ENCODE measurements at places on chromosomes 2 and 18. TPM values are rescaled to one million over a fixed set of nuclear protein-coding genes. Genes with fewer than 3 reads are reported as not detected.

The DPY30 gene
- 84.5 TPM for total RNA-seq

The PCARE gene
- not detected for total RNA-seq

The CRYBA2 gene
- total RNA-seq: 179 TPM

The MCM6 gene
- total RNA-seq: 54.9 TPM

The CEP68 gene
- 8.3 TPM for total RNA-seq

The SLC9A4 gene
- 3.1 TPM for total RNA-seq

The HPCAL1 gene
- 17.8 TPM for total RNA-seq

The MAP3K20 gene
- total RNA-seq: 12.1 TPM

The EMILIN1 gene
- total RNA-seq: 60.7 TPM

The GPR45 gene
- total RNA-seq: not detected

The IL36B gene
- not detected for total RNA-seq

The TCF23 gene
- total RNA-seq: not detected

The TUBA4B gene
- not detected for total RNA-seq

The GKN2 gene
- total RNA-seq: not detected

The CYP26B1 gene
- total RNA-seq: 5.4 TPM

The CD226 gene
- 0.92 TPM for total RNA-seq

The FKBP1B gene
- 23.0 TPM for total RNA-seq

The SF3B1 gene
- total RNA-seq: 296 TPM

The CFC1 gene
- total RNA-seq: 25.5 TPM

All from type B pancreatic cell (in vitro differentiated cells).